ENCODE measurements at places on chromosomes 3 and 15. TPM values are rescaled to one million over a fixed set of nuclear protein-coding genes. Genes with fewer than 3 reads are reported as not detected.

Gene PLSCR2
- not detected for total RNA-seq

- peaks cover 87% of the 10 kb centered on the region for H3K36me3 ChIP-seq
- no peaks in the 10 kb centered on the region for H3K4me1 ChIP-seq
- DNase-seq: no peak
- H3K27ac ChIP-seq: no peak overlapping the region
- H3K4me3 ChIP-seq: no peak overlapping the region
Observed at GRCh38 chr3:193662757-193663322, 69.8 kb downstream of the OPA1 start.

- DNase-seq: no peak
- no peaks in the 10 kb centered on the region for H3K36me3 ChIP-seq
- no peak overlapping the region for H3K27ac ChIP-seq
- H3K4me1 ChIP-seq: no peaks in the 10 kb centered on the region
- no peak overlapping the region for H3K4me3 ChIP-seq
Observed at GRCh38 chr3:185103359-185104127, 49.3 kb downstream of the C3orf70 start.

Gene KNL1
- 1.4 TPM for total RNA-seq

GRCh38 chr15:59473226-59473625 lies 35.2 kb downstream of the FAM81A start:
- no peak overlapping the region for H3K27ac ChIP-seq
- no peaks in the 10 kb centered on the region for H3K27me3 ChIP-seq
- no peak for DNase-seq
- no peaks in the 10 kb centered on the region for H3K36me3 ChIP-seq
- H3K4me3 ChIP-seq: no peak overlapping the region

Gene CLSTN2
- 1.7 TPM for total RNA-seq

Gene SEMA3F
- total RNA-seq: 33.0 TPM

Gene CHRM5
- not detected for total RNA-seq

Gene SMARCC1
- total RNA-seq: 34.8 TPM

- H3K4me1 ChIP-seq: peaks cover 3% of the 10 kb centered on the region
- H3K27me3 ChIP-seq: no peaks in the 10 kb centered on the region
- no peaks in the 10 kb centered on the region for H3K36me3 ChIP-seq
Observed at GRCh38 chr3:26438981-26439884, 183.3 kb upstream of the LRRC3B start.

- no peak overlapping the region for H3K27ac ChIP-seq
- H3K4me3 ChIP-seq: no peak overlapping the region
- no peaks in the 10 kb centered on the region for H3K27me3 ChIP-seq
- H3K4me1 ChIP-seq: no peaks in the 10 kb centered on the region
Observed at GRCh38 chr3:123292321-123293310, 90.9 kb downstream of the SEC22A start.

GRCh38 chr15:98123834-98124233 lies 163.3 kb downstream of the ARRDC4 start:
- no peaks in the 10 kb centered on the region for H3K27me3 ChIP-seq
- DNase-seq: no peak
- no peaks in the 10 kb centered on the region for H3K36me3 ChIP-seq

- no peak overlapping the region for H3K27ac ChIP-seq
- H3K27me3 ChIP-seq: no peaks in the 10 kb centered on the region
- H3K4me1 ChIP-seq: peaks cover 9% of the 10 kb centered on the region
- H3K4me3 ChIP-seq: no peak overlapping the region
Observed at GRCh38 chr15:85164841-85165466, 183.3 kb downstream of the PDE8A start.

DNA sequence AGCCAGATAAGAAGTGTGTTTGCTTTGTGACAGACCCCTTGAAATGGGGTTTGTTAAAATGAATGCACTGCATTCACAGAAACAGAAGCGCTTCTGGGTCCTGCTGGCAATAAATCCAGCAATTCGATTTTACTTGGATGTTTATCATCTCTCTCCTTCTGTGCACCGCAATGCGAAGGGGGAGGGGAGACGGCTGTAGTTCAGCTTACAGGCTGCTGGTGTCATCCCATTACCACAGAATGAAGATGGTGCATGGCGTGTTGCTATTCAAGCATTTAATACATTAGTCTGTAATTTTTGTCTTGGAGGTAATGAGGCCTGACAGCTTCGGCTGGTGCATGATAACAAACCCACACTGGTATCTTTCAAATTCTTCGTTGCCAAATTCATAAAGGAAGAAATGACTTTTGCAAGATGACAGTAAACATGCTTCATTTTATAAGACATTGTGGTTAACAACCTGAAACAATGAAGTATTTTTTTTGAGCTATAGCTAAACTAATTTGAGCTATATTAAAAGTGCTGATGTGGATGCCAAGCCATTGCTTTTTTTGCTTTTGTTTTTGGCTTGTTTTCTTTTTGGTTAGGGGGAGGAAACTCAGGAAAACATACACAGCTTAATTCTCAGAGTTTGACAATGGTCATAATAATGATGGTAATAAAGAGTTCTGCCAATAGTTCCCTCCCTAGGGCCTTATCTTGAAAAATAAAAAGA lies 418.3 kb downstream of the OTOL1 start:
- no peaks in the 10 kb centered on the region for H3K36me3 ChIP-seq
- H3K27ac ChIP-seq: no peak overlapping the region
- no peak overlapping the region for H3K4me3 ChIP-seq
- no peaks in the 10 kb centered on the region for H3K4me1 ChIP-seq
- DNase-seq: peak; percentile 86

GRCh38 chr3:136929977-136930670 lies 27.7 kb upstream of the IL20RB start:
- H3K4me3 ChIP-seq: peak overlapping the region; percentile 12
- H3K4me1 ChIP-seq: no peaks in the 10 kb centered on the region
- DNase-seq: no peak
- H3K36me3 ChIP-seq: peaks cover 11% of the 10 kb centered on the region
- H3K27ac ChIP-seq: no peak overlapping the region
- no peaks in the 10 kb centered on the region for H3K27me3 ChIP-seq

DNA sequence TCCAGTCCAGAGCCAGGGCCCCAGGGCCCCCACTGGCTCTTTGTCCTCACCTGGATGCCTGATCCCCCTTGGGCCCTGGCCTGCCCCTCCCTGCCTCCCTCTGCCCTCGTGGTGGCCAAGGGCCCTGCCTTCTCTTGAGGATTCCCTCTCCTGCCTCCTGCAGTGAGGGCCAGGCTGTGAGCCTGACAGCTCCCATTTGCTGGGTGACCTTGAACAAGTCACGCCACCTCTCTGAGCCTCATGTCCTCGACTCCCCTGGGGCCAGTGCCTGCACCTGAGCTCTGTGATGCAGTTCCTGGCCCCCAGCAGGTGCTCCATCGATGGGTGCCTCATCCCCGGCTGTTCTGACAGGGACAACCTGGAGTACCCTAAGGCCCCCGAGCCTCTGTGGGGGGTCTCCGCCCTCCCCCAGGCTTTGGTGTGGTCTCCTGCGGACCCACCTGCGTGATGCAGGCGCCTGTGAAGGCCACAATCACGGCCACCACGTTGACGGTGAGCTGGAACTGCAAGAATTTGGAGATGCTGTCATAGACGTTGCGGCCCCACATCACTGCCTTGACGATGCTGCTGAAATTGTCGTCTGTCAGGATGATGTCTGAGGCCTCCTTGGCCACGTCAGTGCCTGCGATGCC lies 24.1 kb upstream of the SEC13 start:
- no peaks in the 10 kb centered on the region for H3K4me1 ChIP-seq
- no peaks in the 10 kb centered on the region for H3K36me3 ChIP-seq
- no peak overlapping the region for H3K4me3 ChIP-seq
- no peak overlapping the region for H3K27ac ChIP-seq
- H3K27me3 ChIP-seq: peaks cover 12% of the 10 kb centered on the region
- DNase-seq: no peak

Gene GHSR
- total RNA-seq: not detected

Gene RBPMS2
- total RNA-seq: 38.8 TPM
